SJSA1 (cell line): ENCODE measurements at places on chromosomes 7 and 10. TPM values are rescaled to one million over a fixed set of nuclear protein-coding genes. Genes with fewer than 3 reads are reported as not detected.

DNA sequence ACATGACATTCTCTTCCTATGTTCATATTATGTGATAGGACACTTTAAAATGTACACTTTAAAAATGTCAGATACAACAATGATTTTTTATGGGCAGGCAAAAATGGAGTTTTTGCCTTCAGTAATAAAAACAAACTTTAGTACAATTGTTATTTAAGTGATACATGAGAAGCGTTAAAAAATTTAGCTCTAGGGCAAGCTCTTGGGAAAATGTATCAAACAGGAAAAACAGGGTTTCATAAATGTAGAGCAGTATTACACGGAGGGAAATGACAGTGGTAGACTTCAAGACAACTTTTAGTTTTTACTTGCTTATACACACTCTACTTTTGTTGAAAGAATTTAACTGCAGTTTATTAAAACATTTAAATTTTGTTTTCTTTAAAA, 1.5 kb downstream of the FHIP2A start:
- H3K4me1 ChIP-seq, result peaks cover 39% of the 10 kb centered on the region
- H3K4me3 ChIP-seq, result peak overlapping the region; percentile 97
- peaks cover 17% of the 10 kb centered on the region for H3K36me3 ChIP-seq
- peak overlapping the region; percentile 92 for H3K27ac ChIP-seq
- DNase-seq, result no peak
- no peaks in the 10 kb centered on the region for H3K27me3 ChIP-seq

GRCh38 chr10:74290708-74291107, 139.7 kb downstream of the ADK start:
- DNase-seq, result no peak
- peak overlapping the region; percentile 66 for H3K27ac ChIP-seq
- peaks cover 49% of the 10 kb centered on the region for H3K4me1 ChIP-seq
- no peaks in the 10 kb centered on the region for H3K27me3 ChIP-seq
- no peak overlapping the region for H3K4me3 ChIP-seq

DNA sequence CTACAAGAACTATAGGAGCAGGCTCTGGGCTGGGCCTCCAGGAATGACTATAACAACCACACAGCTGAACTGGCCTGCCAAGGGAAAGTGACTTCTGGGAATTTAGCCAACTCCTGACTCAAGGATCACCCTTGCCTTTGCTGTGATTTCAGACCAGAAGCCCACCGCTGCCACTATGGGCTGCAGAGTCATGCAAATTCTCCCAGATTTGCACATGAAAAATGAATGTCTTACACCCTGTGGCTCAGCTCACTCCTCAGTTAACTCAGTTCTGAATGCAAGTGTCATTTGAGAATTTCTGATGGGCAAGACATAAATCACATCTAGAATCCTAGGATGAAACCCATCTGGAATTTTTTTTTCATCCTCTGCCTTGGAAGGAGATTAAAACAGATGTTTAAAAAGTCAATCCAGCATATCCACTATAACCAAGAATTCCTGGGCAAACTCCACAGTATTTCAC, 186.5 kb upstream of the BET1 start:
- H3K4me3 ChIP-seq, result no peak overlapping the region
- H3K27me3 ChIP-seq, result no peaks in the 10 kb centered on the region; the same call in 1 of the 2 replicates
- DNase-seq, result peak; percentile 61

DNA sequence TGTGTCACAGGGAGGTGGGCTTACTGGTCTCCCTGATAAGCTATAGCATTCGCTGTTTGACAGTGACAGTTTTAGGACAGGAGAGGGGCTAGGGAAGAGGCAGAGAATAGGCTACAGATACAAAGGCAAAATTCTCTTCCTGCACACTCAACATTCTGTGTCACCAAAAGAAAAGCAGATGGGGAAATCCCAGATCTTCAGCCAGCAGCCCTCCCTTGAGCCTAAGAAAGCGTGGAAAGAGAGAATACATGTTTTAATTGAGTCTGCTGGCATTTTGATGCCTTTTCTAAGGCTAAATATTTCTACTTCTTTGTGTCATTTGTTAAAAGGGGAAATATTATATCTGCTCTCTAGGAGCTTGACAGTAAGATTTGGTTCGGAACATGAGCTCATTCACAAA, 247.0 kb downstream of the TRIL start:
- no peaks in the 10 kb centered on the region for H3K36me3 ChIP-seq
- H3K27ac ChIP-seq, result no peak overlapping the region
- no peak overlapping the region for H3K4me3 ChIP-seq
- DNase-seq, result no peak

DNA sequence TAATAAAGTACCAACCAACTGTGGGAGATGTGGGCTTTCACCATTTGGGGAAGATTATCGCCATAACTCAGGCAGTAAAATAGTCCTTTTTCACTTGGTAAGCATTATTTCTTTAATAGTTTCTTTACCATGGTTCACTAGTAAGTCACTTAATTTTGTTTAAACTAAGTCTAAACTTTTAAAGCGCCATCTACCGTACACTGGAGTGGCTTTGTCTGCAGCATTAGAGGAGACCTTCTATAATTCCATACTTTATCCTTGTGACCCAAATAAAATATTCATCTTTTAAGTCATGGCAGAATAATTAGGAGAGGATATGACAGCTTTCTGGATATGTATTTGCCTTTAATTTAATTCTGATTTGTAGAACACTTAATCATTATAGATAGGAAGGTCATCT, 468.0 kb downstream of the MAGI2 start:
- H3K4me3 ChIP-seq, result no peak overlapping the region
- H3K27me3 ChIP-seq, result no peaks in the 10 kb centered on the region
- no peaks in the 10 kb centered on the region for H3K36me3 ChIP-seq
- no peak for DNase-seq

- DNase-seq, result no peak
- no peaks in the 10 kb centered on the region for H3K27me3 ChIP-seq
- H3K27ac ChIP-seq, result no peak overlapping the region
- H3K36me3 ChIP-seq, result no peaks in the 10 kb centered on the region
Measured at GRCh38 chr10:72753760-72754231, 61.9 kb downstream of the MCU start.

- DNase-seq, result no peak
- no peaks in the 10 kb centered on the region for H3K36me3 ChIP-seq
- H3K4me1 ChIP-seq, result no peaks in the 10 kb centered on the region
- H3K27me3 ChIP-seq, result no peaks in the 10 kb centered on the region; the same call in 1 of the 2 replicates
- H3K27ac ChIP-seq, result no peak overlapping the region
Measured at GRCh38 chr10:111384556-111384955, 307.7 kb downstream of the ADRA2A start.

GRCh38 chr7:40437936-40438634, 303.3 kb downstream of the SUGCT start:
- no peaks in the 10 kb centered on the region for H3K27me3 ChIP-seq
- DNase-seq, result no peak
- H3K27ac ChIP-seq, result peak overlapping the region; percentile 99
- peaks cover 28% of the 10 kb centered on the region for H3K4me1 ChIP-seq
- H3K4me3 ChIP-seq, result no peak overlapping the region
- H3K36me3 ChIP-seq, result no peaks in the 10 kb centered on the region

GRCh38 chr7:28474282-28474638, 61.9 kb downstream of the CREB5 start:
- DNase-seq, result no peak
- peaks cover 13% of the 10 kb centered on the region for H3K4me1 ChIP-seq
- H3K4me3 ChIP-seq, result no peak overlapping the region
- H3K27me3 ChIP-seq, result peaks cover 3% of the 10 kb centered on the region
- no peaks in the 10 kb centered on the region for H3K36me3 ChIP-seq
- H3K27ac ChIP-seq, result no peak overlapping the region

DNA sequence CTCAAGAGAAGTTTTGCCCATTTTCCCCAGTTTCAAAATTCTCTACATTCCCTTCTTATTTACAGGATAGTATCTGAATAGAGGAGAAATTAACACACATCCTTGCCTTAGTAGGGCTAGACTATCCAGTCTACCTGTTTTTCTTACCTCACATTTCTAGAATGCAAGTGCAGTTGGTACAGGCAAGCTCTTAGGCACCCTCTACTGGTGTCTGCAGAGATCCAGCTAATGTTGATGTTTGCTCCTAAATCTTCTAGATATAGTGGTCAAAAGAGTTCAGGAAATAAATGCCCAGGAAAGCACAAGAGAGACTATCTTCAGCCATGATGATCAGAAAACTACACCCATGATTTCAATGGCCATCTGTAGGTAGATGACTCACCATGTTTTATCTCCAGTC, 205.3 kb downstream of the HTR7 start:
- no peak overlapping the region for H3K4me3 ChIP-seq
- no peak overlapping the region for H3K27ac ChIP-seq
- peaks cover 4% of the 10 kb centered on the region; the same call in 1 of the 2 replicates for H3K27me3 ChIP-seq
- no peaks in the 10 kb centered on the region for H3K4me1 ChIP-seq

WNT16 gene
- total RNA-seq, result not detected in 2 replicates

AGR2 gene
- not detected in 2 replicates for total RNA-seq

RALA gene
- total RNA-seq, result 12.7 and 17.8 TPM in 2 replicates
